Hematopoietic multipotent progenitor cell treated with erythropoietin and hydrocortisone succinate and interleukin-3 and kit ligand, for 4 days (in vitro differentiated cells): ENCODE measurements at places on chromosomes 3 and 15.
A peak's percentile ranks its signal among the peaks of the same experiment; 100 is the strongest.

GRCh38 chr3:46711760-46712159 is 5.9 kb downstream of the PRSS50 start:
- no peak for DNase-seq

- DNase-seq, result no peak
These were observed 106.6 kb downstream of the LRIG1 start for GRCh38 chr3:66394019-66394752.

- DNase-seq, result peak; percentile 50
These were observed 119.3 kb upstream of the SLC24A5 start for GRCh38 chr15:48001393-48002039.

DNA sequence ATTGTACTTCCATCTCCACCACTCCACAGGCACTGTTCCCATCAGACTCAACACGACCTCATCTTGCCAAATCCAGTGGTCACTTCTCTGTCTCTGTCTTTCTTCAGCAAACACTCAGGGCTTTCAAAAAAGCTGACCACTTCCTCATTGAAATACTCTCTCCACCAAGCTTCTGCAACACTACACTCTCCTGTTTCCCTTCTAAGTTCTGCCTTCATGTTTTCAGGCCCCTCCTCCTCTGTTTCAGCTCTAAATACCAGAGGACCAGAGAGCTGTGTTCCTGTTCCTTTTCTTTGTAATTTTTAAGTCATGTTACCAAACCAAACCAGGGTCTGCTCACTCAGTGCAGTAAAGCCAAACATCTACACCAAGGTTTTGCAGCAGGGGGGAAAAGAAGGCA is 33.8 kb upstream of the ACP3 start:
- peak; percentile 86 for DNase-seq

GRCh38 chr3:4814305-4814903 is 164.8 kb upstream of the BHLHE40 start:
- peak; percentile 79 for DNase-seq

- no peak for DNase-seq
These were observed 20.3 kb downstream of the RGMA start for GRCh38 chr15:93068581-93069199.

DNA sequence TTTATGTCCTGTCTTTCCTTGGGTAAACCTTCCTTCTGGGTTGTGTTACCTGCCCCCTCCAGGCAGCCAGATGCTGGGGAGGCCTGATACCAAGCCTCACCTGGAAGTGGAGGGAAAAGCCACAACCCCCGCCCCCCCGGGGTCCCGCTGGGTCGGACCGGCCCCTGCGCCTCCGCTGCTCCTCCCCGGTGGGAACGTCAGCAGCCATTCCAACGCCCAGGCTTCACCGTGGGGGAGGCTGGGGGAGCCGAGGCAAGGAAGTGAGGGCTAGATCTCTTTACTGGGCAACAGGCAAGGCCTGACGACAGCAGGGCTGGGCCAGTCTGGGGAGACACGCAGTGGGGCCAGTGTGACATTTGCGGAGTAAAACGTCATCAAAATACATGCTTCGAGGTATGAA is 53.0 kb upstream of the SNRPA1 start:
- no peak for DNase-seq

GRCh38 chr3:112010636-112011035 is 11.9 kb downstream of the TAGLN3 start:
- no peak for DNase-seq
